ENCODE measurements at places on chromosomes 4 and X.

DNA sequence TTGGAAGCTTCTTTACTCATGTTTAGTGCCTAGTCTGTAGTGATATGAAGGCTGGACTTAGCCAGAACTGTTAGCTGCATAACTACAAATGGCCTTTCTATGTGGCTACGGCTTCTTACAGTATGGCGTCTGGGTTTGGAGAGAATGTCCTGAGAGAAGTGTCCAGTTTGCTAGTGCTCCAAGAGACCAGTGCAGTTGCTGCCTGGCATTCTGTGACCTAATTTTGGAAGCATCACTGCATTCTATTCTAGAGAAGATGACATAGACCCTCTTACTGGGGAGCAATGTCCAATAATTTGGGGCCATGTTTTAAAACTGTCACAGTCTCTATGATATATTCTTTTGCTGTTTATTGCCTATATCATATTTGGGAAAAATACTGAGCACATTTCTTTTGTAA, 74.2 kb downstream of the STAG2 start:
- DNase-seq = no peak

DNA sequence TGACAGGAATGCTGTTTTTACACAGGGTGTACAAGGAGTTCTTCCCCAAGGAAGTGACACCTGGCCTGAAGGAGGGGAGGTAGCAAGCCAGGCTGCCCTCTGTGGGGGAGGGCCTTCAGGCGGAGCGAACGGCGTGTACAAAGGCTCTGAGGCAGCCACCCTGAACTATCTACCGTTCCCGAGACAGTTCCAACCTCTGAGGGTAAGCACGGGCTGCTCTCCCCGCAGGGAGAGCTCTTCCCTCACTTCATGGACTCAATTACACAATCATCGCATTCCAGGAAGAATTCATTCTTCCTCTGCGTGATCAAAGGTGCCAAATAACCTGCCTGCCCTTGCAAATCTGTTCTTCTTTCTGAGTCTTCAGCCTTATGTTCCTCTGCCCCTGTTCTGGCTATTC, 4.8 kb downstream of the ELK1 start:
- no peak for DNase-seq

- no peak for DNase-seq
Measured at GRCh38 chr4:109275066-109275745, 27.3 kb downstream of the COL25A1 start.

DNA sequence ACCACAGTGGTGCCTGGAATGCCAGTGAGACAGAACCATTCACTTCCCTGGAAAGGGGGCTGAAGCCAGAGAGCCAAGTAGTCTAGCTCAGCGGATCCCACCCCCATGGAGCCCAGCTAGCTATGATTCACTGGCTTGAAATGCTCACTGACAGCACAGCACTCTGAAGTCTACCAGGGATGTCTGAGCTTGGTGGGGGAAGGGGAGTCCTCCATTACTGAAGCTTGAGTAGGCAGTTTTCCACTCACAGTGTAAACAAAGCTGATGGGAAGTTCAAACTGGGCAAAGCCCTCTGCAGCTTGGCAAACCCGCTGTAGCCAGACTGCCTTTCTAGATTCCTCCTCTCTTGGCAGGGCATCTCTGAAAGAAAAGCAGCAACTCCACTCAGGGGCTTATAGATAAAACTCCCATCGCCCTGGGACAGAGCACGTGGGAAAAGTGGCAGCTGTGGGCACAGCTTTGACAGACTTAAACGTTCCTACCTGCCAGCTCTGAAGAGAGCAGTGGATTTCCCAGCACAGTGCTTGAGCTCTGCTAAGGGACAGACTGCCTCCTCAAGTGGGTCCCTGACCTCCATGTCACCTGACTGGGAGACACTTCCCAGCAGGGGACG, 32.0 kb downstream of the NAP1L2 start:
- no peak for DNase-seq

DNA sequence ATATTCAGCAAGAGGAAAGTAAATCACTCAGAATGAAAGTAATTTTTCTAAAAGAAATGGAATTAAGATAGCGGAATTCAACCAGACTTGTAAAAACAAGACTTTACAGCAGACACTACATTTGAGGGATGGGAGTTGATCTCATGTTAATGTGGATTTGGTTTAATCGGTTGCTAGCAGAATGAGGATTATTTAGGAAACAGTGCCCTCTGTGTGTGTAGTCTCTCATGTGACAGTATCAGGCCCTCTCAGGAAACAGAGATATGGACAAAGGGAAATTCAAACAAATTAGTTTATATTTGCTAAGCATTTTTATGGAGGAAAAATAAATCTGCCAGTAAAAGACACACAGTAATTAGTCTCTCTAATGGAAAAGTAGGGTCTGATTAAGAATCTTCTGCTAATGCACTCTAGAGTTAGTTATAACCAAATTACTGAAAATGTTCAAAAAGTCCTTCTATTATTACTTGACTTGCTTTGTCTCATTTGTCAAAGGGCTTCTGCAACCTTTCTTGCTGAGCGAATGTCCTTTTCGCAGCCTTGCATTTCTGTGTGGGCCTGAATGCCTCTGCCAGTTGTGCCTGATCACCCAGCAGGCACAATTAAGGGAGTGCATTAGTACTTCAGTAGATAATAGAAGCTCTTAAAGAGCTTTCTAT, 1282.3 kb upstream of the TENM3 start:
- DNase-seq = no peak

- no peak for DNase-seq
Measured at GRCh38 chr4:161817914-161818313, 345.9 kb downstream of the FSTL5 start.

GRCh38 chrX:28586981-28587551, at the start of gene IL1RAPL1:
Gene IL1RAPL1 (plus strand): TSS chrX:28587446.
- DNase-seq = no peak

DNA sequence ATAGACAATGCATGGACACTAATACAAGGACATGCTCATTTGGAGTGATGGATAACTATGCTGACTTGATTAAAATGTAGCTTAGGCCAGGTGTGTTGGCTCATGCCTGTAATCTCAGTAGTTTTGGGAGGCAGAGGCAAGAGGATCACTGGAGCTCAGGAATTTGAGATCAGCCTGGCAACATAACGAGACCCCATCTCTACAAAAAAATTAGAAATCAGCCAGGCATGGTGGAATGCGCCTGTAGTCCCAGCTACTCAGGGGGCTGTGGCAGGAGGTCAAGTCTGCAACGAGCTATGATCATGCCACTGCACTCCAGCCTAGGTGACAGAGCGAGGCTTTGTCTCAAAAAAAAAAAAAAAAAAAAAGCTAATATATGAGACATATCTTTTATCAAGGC, 196.3 kb downstream of the FBXW7 start:
- no peak for DNase-seq

- DNase-seq = no peak
Measured at GRCh38 chrX:155877288-155877687, 3.9 kb upstream of the VAMP7 start.

DNA sequence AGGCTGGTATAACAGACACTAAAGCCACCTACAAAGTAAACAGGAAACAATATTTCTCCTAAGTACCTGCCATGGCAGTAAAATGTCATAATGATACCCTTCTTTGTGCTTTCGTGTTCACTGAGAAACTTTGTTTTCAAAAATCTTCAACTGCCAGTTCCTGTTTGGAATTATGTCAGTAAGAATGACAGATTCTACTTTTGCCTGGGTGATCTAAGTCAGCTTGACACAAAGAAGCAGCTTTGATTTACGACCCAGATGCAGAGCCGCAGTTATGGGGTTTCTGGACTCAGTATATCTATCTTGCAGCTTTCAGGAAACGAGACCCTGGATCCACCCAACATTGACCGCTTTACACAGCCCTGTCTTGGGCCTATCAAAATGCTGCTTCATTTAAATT, 71.2 kb downstream of the SNX25 start:
- DNase-seq = no peak

GRCh38 chr4:40363382-40363920, 28.3 kb downstream of the CHRNA9 start:
- DNase-seq = no peak

DNA sequence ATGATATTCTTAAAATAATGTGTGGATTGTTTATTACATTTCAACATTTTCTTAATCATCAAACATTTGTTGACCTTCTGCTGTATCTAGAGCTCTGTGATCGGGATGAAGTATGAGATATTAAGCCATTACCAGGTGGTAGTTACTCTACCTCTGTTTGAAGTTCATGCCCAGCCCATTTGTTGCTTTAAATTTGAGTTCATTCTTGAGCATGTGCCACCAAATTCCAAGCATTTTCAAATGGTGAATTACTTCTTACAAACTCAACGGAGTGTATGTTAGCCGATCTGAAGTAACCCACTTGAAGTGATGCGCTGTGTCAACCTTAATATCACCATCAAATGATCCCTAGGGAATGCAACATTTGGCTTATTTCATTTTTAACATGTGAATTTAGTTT, 7.3 kb upstream of the DTHD1 start:
- no peak for DNase-seq

DNA sequence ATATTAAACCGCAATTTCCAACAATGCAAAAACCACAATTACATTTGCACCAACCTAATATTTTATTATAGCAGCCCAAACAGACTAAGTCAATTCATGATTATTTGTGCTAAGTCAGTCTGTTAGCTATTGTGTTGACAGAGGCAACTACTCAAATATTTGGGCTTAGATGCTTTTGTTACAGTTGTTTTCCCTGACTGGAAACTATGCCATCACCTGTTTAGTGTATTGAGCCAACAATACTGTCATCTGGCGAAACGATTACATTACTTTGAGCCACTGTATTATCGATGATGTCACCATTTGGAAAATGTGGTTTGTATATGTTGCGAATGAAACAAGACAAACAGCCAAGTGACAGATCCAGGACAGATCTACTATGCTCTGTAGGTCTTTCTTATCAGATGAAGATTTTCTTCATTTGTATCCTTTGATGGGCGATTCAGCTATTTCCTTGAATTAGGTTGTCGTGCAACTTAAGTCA, 38.7 kb upstream of the INTS6L start:
- DNase-seq = no peak

- no peak for DNase-seq
Measured at GRCh38 chrX:114582698-114583395, 1.0 kb upstream of the HTR2C start.

- DNase-seq = no peak
Measured at GRCh38 chrX:115972717-115973116, 197.8 kb upstream of the AGTR2 start.

GRCh38 chr4:47972721-47973120, 43.8 kb downstream of the CNGA1 start:
- no peak for DNase-seq

DNA sequence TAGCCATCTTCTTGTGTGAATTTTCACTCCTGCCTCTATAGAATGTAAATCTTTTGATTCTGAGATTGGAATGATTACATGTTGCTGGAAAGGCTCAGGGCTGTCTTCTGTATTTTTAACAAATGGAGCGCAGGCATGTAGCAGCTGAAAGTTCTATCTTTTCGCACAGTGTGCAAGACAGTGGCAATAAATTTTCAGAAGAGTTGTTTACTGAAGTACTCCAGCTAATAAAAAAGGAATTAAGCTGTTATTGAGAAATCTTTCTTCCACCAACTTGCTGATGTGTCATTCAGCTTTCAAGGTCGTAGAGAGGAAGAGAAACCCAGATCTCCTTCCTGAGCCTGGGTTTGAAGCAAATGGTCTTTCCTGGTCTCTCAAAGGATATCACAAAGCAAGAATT, 122.0 kb upstream of the PUDP start:
- DNase-seq = no peak

- no peak for DNase-seq
Measured at GRCh38 chrX:122625821-122626220, 558.3 kb upstream of the GRIA3 start.

All from stimulated activated CD8-positive, alpha-beta memory T cell treated with anti-CD3 and anti-CD28 coated beads, Interleukin-12 subunit alpha, Interleukin-12 subunit beta, amount 100 ng/mL, for 1 hour (primary cell).